ENCODE measurements at places on chromosomes 6 and 20.

- no peak for DNase-seq
These were observed 3.0 kb downstream of the ARID1B start for GRCh38 chr6:156780102-156780641.

- DNase-seq: no peak
These were observed 39.0 kb downstream of the GMPR start for GRCh38 chr6:16277101-16277981.

DNA sequence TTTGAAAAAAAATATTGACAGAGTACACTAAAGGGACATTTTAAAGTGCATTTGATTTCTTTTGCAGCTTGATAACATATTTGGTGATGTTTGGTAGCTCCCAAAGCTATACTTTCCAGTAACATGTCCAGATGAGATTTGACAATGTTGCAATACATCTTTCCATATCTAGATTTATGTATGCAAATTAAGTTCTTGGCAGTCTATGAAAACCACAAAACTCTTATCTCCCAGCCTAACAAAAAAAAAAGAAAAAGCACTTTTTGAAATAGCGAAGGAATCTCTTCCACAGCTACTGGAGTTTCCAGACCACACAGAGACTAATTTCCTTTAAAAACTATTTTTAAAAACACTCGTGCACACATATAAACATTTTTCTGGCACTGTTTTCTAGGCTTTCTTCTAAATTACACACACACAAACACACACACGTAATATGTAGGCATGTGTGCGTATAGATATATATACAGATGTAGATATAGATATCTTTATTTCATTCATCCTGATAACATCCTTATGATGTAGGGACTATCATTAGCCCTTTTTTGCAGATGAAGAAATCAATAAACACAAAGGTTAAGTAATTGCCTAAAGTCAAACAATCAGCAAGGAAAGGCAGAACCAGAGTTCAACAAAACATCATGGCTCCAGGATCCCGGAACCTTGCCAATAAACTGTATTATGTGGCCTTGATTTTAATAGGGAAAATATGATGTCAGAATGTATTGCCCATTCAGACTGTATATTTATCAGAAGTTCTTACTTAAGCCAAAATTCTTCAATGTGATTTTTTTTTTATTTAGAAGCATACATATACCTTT lies 93.3 kb downstream of the ADGRB3 start:
- DNase-seq: no peak

DNA sequence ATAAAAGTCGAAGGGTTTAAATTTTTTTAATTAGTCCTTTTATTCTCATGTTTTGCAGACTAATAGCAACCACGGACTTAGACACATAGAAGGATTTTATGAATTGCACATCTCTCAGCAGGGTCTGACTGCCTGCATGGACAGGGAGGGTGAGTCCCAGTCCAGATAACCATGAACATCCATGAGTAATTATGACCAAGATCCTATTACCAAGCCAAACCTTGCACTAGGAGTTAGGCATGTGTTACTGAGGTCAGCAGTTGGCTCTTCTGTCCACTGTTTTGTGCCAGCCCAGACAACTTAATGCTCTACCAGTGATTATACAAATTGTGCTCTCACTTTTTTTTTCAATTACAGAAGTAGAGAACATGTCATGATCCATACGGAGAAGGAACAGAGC lies 211.2 kb downstream of the MAFB start:
- no peak for DNase-seq

GRCh38 chr20:45011108-45011526 lies 44.8 kb downstream of the STK4 start:
- no peak for DNase-seq

DNA sequence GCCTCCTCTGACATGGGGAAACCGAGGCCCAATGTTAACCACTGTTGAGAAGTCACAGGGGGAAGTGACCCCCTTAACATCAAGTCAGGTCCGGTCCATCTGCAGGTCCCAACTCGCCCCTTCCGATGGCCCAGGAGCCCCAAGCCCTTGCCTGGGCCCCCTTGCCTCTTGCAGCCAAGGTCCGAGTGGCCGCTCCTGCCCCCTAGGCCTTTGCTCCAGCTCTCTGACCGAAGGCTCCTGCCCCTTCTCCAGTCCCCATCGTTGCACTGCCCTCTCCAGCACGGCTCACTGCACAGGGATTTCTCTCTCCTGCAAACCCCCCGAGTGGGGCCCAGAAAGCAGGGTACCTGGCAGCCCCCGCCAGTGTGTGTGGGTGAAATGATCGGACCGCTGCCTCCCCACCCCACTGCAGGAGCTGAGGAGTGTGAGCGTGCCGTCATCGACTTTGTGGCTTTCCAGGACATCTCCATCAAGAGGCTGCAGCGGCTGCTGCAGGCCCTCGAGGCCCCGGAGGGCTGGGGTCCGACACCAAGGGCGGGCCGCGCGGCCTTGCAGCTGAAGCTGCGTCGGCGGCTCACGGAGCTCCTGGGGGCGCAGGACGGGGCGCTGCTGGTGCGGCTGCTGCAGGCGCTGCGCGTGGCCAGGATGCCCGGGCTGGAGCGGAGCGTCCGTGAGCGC lies 1.6 kb downstream of the TNFRSF6B start:
- no peak for DNase-seq

- DNase-seq: no peak
These were observed 10.9 kb upstream of the E2F1 start for GRCh38 chr20:33697129-33697528.

- peak; percentile 56 for DNase-seq
These were observed 3.0 kb upstream of the CCR6 start for GRCh38 chr6:167119670-167120582.

DNA sequence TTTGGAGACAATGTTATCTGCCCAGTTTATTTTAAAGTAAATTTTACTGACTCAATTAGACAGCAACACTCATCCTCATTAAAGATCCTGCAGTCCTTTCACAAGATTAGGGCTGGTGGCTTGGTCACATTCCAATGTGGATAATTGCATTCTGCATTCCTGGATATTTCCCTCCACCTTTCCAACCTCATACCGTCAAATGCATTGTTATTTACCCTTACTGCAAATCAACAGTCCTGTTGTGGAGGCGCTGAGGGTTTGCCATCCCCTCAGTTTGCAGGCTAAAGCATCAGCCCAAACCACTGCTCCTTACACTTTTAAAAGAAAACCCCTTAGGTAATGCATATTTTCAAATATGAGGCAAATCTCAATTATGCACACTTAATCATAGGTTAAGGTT lies 5.4 kb downstream of the CITED2 start:
- DNase-seq: no peak

DNA sequence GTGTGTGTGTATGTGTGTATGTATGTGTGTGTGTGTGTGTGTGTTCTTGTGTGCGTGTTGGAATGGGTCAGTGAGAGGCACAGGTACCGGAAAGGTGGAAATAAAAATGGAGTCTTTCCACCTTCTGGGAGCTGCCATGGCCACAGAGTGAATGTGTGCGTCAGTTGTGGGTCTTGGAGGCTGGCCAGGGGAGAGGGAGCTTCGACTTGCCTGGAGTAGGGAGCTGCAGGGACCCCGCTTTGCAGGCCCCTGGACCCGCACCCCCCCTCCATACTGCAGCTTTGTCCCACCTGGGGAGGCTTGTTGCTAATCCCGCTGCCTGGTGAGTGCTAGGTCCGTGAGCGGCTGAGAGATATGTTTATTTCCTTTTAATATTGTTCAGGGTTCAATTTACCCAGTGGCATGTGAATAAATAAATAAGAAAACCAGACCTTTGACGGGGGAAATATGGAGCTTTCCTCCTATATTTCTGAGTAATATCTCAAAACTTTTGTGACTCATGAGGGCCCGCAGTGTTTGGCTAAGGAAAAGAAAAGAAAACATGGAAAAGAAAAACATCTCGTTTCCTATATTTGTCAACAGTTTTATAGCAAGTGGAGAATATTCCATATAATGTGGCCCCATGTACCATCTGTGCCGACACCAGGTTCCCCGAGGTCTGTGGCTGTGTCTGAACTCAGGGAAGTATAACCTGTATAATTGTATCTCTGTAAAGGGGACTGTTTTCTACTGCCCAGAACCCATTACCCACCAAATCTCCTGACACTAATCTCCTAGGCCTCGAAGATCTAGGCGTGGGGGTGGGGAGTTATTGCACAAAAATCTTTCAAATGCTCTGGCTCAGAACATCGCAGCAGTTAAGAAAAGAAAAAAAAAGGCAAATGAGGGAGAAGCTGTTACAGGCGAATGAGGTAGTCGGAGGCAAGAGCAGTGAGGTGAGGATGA lies 24.6 kb upstream of the CCDC167 start:
- DNase-seq: no peak

- no peak for DNase-seq
These were observed 5.7 kb downstream of the THBS2 start for GRCh38 chr6:169247991-169248390.
